Panc1 (cell line): ENCODE measurements at places on chromosomes 16 and 17.

DNA sequence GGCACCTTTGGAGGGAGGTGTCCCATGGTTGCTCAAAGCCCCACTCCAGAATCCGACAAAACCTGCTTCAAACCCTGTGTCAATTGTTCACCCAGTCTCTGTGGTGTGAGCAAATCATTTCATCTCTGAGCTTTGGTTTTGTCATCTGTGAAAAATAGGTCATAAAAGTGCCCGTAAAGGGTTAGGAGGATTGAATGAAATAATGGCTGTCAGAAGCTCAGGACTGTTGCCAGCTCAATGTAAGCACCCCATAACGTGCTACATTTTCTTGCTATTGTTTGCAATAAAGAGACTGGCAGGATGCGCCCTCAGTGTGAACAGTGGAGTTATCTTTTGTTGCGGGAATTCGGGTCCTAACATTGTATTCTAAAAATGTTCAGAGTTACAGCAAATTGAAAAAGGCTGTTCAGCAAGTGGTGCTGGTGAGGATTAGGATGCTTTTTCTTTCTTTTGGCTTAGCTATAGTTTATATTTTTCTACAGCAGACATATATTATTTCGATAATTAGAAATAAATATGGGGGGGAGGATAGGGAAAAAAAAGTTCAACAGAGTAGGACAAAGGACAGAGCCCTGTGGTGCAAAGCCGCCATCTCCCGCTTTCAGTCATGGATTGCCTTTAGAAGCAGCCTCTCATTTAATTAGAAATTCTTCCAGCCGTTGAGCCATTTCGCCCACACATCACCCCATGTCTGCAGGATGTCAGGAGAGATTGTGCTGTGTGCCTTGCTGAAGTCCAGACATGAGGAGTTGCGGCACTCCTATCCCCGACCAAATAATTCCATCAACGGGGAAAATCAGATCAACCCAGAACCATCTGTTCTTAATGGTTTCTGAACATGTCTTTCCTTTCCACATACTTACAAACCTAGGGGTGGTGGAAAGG, 20.9 kb upstream of the PYY start:
- no peak for DNase-seq

GRCh38 chr17:31371511-31372097, 19.9 kb upstream of the RAB11FIP4 start:
- no peak for DNase-seq

- DNase-seq = no peak
These were observed 310.3 kb downstream of the CDH13 start for GRCh38 chr16:82936941-82937551.

GRCh38 chr17:77686903-77687302, 271.6 kb upstream of the TNRC6C start:
- DNase-seq = no peak

GRCh38 chr16:31430380-31431052, 2.4 kb upstream of the COX6A2 start:
- no peak for DNase-seq

- DNase-seq = no peak
These were observed 35.8 kb upstream of the NF1 start for GRCh38 chr17:31058976-31059375.

DNA sequence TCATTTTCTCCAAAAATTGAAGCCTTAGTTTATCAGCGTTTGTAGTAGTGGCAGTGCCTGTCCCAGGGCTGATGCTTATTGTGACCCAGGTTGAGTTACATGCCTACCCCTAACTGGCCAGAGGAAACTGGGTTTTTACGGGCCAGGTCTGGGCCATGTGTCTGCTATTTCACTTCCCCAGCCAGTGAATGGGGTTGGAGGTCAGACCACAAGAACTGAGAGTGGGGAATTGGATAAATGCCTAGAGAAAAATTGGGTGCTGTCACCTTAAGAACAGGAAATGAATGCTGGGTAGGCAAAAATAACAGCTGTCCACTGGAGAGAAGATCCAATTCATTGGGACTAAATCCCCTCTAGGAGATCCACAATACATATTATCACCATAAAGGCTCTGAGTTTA, 5.2 kb downstream of the ADPRM start:
- no peak for DNase-seq

DNA sequence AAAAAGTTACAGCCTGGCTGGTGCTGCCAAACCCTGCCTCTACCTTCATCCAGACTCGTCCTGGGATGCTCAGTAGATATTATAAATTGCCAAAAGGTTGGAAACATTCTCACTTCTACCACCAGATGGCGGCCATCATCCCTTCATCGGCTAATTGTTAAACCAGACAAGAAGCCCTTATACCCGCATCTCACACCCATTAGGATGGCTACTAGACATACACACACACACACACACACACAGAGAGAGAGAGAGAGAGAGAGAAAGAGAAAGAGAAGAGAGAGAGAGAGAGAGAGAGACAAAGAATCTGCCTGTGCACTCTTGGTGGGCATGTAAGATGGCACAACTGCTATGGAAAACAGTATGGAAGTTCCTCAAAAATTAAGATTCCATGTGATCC, 15.0 kb upstream of the SCIMP start:
- DNase-seq = peak; percentile 58

DNA sequence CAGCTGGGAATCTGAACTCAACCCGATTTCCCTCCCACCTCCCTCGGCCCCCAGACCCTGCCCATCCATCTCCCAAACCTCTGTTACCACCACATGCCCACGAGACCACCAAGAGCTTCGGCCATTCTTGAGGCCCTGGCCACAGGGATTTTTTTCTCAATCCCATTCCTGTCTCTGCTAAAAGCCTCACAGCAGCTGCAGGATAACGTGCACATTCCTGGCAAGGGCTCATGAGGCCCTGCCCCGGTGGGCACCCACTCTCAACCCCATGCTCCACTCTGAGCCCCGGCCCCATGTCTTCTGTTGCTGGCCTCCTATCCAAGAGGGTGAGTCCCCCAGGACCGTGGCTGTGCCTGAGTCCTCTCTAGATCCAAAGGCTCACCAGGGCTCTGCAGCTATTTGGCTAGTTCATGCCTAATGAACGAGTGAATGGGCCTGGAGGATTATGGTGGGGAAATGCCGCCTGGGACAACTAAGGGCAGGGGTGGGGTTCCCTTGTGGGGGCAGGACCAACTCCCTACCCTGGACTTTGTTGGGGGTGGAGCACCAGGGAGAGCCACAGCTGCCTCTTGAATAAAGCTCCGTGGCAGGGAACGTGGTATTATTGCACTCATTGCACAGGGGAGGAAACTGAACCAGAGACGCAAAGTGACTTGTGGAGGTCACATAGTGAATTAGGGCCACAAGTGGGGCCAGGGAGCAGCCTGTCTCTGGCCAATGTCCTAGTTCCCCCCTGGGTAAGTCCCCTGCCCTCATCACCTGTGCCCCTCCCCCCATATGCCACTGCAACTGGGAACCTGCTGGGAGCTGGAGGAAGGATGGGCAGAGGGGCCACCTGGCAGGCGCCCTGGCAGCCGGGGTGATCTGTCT, 113.8 kb upstream of the SMURF2 start:
- DNase-seq = no peak

DNA sequence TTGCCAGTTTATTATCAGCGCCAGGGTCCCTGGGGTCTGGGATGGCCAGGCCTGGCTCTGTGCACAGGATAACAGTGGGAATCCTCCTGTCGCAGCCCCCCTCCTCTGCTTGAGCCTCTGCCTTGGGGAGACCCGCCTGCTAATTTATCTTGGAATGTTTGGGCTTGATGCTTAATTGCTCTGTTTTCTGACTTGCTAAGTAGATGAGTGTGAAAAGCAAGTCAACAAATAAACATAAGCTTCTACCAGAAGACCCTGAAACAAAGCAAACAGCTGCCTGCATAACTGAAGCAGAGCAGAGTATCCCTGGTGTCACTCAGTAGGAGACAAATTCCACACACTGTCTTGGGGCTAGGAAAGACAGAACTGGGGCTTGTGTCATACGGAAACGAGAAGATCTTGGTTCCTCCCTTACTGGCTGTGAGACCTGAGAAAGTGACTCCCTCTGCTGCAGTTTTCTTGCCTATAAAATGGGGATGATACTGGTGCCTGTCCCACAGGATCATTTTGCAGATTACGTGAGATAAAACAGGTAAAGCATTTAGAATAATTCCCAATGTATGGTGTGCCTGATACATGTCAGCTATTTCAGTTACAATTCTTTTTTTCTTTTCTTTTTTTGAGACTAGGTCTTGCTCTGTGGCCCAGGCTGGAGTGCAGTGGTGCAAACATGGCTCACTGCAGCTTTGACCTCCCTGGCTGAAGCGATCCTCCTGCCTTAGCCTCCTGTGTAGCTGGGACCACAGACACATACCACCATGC, 44.8 kb upstream of the IRX3 start:
- DNase-seq = no peak

DNA sequence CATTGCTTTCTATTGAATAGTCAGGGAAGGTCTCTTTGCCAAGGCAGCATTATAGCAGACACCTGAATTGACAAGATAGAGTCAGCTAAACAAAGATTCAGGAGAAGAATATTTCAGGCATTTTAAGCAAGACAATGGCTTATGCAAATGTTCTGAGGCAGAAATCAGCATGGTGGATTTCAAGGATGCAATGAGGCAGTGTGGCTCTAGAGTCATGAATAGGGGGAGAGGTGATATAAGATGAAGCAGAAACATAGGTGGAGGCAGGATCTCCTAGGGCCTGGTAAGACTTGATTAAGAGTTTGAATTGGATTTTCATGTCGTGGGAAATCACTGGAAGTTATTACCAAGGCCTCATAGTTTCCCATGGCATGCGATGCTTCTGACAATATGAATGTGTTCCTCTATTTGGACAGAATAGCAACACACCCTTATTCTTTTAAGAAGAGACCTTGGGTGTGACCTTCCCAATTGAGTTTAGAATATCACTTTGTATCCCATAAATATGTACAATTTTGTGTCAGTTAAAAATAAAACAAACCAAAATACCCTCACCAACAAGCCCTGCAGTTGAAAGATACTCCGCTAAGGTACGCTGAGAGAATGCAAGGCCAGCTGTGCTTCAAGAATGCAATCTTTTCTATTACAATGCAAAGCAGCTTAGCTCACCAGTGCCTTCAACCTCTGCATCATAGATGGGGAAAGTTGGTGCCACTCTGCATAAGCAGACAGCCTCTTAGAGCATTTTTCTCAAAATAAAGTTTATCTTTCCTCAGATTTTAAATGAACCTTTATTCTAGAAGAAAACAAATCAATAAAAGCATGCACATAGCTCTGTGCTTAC, 139.6 kb upstream of the SALL1 start:
- no peak for DNase-seq

DNA sequence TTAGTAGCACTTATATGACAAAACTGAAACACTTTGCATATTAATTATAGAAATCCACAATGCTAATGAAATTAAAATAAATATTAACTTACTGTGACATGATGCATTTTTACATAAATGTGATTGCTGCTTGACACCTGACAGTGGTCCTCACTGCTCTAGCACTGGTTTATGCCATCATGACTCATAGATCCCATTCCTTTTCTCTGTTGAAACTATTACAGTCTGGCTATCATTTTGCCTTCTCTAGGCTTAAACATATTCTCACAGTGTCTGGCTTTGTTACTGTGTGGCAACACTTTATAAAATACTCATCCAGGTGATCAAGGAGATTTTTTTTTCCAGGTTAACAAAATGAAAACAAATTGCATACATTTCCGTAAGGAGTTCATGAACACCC, 108.0 kb downstream of the MRTFB start:
- DNase-seq = no peak

- no peak for DNase-seq
These were observed 1.0 kb downstream of the FLYWCH2 start for GRCh38 chr16:2884041-2884451.

GRCh38 chr17:82587234-82588086, 60.8 kb downstream of the WDR45B start:
- no peak for DNase-seq

DNA sequence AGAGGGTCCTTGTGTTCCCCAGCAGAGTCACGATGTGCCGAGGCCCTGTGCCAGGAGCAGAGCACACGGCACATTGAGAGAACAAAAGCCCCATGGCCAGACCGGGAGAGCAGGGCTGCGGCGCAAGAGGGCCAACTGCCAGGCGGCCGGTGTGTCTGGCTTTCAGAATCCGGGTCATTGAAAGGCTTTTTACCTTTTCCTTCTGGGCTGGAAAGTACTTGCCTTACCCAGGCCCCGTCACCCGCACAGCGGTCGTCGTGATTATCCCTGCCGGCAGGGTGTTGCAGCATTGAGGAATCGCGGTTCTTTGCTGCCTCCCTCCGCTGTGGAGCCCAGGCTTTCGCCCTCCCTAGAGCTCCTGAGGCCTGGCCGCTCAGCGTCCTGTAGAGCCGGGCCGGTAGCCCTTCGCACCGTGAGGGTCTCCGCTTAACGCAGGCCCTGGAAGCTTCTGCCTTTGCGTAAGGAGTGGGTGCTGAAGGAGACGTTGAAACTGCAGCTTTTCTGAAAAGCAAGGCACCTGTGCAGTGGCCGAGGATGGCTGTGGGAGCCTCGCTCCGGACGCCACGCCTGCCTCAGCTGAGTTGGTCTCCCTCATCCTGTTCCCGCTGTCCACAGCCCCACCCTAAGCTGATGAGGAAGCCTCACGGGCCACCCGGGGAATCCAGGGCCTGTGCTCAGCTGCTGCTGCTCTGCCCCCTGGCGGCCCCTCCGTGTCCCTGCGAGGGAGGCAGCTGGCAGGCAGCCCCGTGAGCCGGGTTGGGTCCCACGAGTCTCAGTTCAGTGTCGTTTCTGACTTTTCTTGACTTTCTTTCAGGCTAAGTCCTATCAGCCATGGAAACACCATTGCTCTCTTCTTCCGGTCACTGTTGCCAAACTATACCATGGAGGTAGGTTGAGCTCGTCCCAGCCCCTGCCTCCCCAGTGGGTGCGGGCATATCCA, 8.6 kb upstream of the MC1R start:
- no peak for DNase-seq
